ENCODE measurements at places on chromosomes 12 and 14.

DNA sequence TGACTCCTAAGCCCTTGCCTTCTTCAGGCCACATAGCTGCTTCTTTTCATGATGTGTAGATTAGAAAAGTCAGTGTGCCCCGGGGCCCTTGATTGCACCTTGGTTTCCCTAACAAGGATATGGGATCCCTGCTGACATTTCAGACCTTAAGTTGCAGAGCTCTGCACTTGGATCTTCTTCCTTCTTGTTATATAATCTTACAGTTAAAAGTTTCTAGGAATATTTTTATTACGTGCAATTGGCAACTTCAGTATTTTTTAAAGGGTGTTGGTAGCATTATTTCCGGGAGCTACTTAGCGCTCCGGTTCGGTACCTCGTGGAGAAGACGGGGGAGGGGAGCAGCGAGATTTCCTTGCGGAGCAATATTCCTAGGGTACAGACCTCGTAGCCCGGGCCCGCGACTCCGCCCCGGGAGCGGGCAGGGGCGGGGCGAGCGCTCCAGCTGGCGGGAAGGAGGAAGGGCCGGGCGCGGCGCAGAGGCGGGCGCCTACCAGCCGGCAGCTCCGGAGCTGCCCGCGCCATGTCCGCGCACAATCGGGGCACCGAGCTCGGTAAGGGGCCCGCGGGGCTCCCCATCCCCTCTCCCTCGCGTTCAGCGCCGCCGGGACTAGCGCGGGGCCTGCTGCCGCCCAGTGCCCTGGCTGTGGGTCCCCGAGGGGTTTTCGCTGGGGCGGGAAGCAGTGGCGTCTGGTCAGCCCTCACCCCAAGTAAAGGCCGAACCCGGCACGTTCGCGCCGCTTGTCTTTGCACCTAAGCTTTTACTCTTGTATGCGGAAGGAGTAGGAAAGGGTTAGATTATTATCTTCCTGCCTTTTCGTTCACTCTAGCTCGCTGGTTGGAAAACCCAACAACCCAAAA is at the start of gene DERA:
Gene DERA (plus strand): TSS at position 469 of the 858 bp plus-strand sequence. CDS start 52 bp downstream, at position 521.
- peak; percentile 44 for DNase-seq

GRCh38 chr14:47270715-47271114 is 404.7 kb downstream of the MDGA2 start:
- DNase-seq = no peak

DNA sequence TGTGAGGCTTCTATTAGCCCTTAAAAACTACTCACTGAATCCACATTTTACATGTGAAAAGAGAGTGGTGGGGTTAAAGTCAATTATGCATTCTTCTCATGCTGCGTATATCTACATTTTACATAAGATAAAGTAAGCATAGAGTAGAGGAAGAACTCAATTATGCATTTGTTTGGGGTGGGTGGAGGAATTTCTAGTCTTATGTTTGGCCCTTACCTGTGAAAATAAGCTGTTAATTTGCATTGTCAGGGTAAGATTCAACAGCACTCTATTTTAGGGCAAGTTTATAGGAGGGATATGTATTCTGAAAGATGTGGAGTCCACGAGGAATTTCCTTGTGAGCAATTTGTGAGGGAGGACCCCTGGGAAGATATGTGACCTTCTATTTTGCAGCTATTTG is 30.9 kb upstream of the CAPRIN2 start:
- no peak for DNase-seq

DNA sequence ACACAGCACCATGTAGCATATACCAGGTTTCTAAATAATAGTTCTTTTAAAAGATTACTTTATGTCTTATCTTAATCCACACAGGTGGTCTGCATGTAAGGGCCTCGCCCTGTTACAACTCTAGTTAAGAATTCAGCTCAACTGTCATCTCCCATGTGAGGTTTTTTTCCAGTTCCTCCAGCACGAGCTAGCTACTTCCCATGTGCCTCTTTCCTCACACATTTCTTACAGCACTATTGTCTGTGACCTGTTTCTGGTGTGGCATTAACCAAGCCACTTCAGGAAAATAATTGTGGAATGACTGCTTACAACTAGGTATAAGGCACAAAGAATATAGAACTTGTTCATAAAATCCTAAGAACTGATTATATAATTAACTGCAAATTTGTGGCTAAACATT is 65.5 kb downstream of the SH2B3 start:
- no peak for DNase-seq

- DNase-seq = no peak
Observed at GRCh38 chr12:100520048-100520769, 46.5 kb downstream of the NR1H4 start.

DNA sequence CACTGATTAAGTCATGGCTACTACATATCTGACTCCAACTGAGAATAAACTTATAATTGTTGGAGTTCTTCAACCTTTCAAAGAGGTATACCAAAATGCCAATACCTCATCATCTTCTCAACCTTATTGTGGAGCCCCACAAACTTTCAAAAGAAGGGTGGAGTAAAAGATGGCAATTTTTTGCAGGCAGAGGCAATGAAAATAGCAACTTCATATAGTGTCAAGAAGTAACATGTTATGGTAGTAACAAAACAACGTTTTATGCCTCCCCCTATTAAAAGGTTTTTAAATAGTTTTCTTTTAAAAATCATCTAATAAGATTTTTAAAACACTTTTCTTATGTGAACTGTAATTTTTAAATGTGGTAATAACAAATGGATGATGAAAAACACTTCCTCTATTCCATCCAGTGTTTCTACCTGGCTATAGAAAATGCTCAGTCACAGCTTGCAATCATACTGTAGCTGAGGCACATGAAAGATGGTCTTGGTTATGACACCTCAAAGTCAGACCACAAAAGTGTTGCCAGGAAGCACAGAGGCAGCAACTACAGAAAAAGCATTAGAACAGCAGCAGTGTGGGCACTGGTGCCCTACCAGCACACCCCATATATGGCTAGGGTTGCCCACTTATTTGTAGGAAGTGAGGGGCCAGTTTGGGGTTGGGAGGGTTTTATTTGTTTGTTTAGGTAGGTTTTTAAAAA is 7.0 kb downstream of the PPP1R12A start:
- DNase-seq = peak; percentile 21
